ENCODE measurements at places on chromosomes 6 and 20.

- no peak for DNase-seq
These were observed 291.1 kb downstream of the HIVEP2 start for GRCh38 chr6:142653710-142654420.

DNA sequence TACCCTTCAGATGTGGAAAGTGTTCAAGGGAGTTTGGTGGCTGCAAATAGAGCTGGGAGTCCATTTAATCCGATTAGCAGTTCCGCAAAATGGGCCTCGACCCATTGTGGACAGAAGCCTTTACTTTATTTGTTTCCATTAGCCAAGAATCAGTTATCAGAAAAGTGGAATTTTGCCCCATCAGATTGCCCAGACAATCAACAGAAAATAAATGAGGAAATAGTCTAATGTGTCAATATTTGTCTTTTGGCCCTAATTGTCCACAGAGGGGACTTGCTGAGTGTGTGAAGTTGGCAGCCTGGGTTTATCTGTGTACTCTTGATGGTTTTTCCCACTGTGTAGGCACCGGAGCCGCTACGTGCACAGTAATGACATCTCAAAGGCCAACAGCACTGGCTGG is 134.3 kb downstream of the LINC00237 start:
- DNase-seq: no peak

DNA sequence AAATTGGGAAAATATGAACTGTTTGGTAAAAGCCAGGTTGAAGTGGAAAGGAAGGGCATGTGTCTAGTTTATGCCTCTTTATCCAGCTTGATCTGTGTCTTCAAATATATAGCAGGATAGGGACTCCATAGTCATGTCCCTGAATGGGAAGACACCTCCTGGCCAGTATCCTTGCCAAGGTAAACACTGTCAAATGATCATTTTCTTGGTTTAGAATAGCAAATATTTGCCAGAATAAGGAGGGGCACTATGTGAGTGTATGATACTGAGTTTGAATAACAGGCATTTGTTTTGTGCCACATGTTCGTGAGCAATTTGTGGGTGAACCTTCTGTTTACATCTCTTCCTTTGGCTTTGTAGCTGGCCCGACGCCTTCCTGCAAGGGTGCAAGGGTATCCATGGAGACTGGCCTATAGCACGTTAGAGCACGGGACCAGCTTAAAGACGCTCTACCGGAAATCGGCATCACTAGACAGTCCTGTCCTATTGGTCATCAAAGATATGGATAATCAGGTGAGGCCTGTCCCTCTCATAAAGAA is 34.2 kb upstream of the HINT3 start:
- DNase-seq: no peak

DNA sequence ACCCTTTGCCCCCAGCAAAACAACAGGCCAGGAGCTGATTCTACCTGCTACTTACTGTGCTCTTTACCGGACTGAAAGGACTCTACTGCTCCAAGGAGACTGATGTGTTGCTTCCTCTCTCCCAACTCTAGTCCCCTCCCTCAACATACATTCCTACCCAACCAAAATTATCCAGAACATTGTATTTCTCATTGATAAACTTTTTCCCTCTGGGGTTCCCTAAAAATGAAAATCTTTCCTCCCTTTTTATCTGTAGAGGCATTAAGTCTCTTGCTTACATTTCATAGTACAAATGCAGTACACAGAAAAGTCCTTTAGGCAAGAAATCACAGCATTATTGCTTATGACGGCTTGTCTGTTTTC is 940 bp upstream of the HS3ST5 start:
- no peak for DNase-seq

- DNase-seq: no peak
These were observed 80.6 kb upstream of the PROKR2 start for GRCh38 chr20:5397393-5397792.

- DNase-seq: no peak
These were observed 25.5 kb upstream of the SMIM26 start for GRCh38 chr20:18541741-18542140.

DNA sequence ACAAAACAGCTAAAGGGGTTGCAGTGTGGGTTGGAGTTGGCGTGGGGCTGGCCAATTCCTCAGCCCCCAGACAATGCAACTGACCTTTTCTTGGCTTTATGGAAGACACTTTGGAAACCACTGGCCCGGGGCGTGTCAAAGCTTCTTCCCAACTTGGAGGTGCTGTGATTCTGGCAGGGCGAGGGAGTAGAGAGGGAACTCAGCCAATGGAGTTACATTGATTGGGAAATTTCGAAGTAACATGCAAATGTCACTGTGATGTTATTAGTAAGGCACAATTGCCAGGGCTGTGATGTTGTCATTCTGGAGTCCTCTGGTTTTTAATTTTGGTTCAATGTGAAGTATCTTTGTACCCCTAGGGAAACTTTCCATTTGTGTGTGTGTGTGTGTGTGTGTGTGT is 41.5 kb upstream of the EPB41L1 start:
- no peak for DNase-seq

DNA sequence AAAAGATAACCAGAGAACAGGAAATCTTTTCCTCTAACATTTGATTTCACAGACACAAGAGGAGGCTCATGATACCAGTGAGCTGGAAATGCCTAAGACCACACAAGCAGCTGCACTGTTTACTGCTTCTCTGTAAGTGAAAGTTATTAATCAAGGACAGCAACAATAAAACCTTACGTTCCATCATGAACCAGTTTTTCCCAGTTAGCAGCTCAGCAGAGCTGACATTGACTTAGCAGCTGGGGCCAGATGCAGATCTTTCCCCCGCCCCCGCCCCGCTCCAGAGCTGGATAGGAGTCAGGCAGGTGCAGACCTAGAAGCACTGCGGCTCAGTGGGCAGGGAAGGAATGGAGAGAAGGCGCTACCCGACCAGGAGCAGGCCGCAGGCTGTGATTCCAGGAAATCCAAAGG is 275.2 kb downstream of the GMDS start:
- DNase-seq: no peak

GRCh38 chr6:106539936-106540335 is 89.4 kb downstream of the RTN4IP1 start:
- no peak for DNase-seq

GRCh38 chr6:168683621-168684020 is 242.6 kb downstream of the SMOC2 start:
- no peak for DNase-seq

Data from stimulated activated CD4-positive, alpha-beta T cell treated with anti-CD3 and anti-CD28 coated beads, Interleukin-1b, Interleukin-23, amount 100 ng/mL, for 24 hours (primary cell).